ENCODE measurements at places on chromosomes 6 and 20. TPM values are rescaled to one million over a fixed set of nuclear protein-coding genes. Genes with fewer than 3 reads are reported as not detected.

The LSM2 gene
- total RNA-seq: 78.6 TPM

The ULBP1 gene
- total RNA-seq: 6.0 TPM

The VIP gene
- 6.5 TPM for total RNA-seq

The BPIFB1 gene
- not detected for total RNA-seq

The F13A1 gene
- 1.6 TPM for total RNA-seq

The PACSIN1 gene
- total RNA-seq: 0.04 TPM

The IRF4 gene
- total RNA-seq: 0.21 TPM

The KCNK15 gene
- 2.8 TPM for total RNA-seq

The TMEM242 gene
- total RNA-seq: 6.7 TPM

The CENPQ gene
- total RNA-seq: 10.5 TPM

The FRMD1 gene
- total RNA-seq: not detected

The AHCY gene
- total RNA-seq: 212 TPM

The TSPO2 gene
- not detected for total RNA-seq

The MPIG6B gene
- total RNA-seq: 0.29 TPM

The HACE1 gene
- 18.9 TPM for total RNA-seq

The ANKRD66 gene
- total RNA-seq: not detected

The RBBP8NL gene
- not detected for total RNA-seq

The SLC2A10 gene
- total RNA-seq: 11.9 TPM

The PAX1 gene
- not detected for total RNA-seq

The GLP1R gene
- total RNA-seq: 0.17 TPM

The KCNQ5 gene
- 2.5 TPM for total RNA-seq

The FAM229B gene
- total RNA-seq: 3.6 TPM

The STX16 gene
- 38.3 TPM for total RNA-seq

The UBR2 gene
- 14.4 TPM for total RNA-seq

The RIMS1 gene
- 0.55 TPM for total RNA-seq

The PNPLA1 gene
- not detected for total RNA-seq

The OR2J3 gene
- total RNA-seq: not detected

The RIPPLY2 gene
- not detected for total RNA-seq

The RSPO4 gene
- total RNA-seq: 3.3 TPM

The FERMT1 gene
- 22.1 TPM for total RNA-seq

The MARCKS gene
- total RNA-seq: 112 TPM

The HLA-DOB gene
- not detected for total RNA-seq

The HLA-DOA gene
- 0.71 TPM for total RNA-seq

The GNAS-AS1 gene
- total RNA-seq: 0.07 TPM

The ACSS1 gene
- 7.1 TPM for total RNA-seq

The ARG1 gene
- total RNA-seq: not detected

The NRSN2 gene
- total RNA-seq: 36.9 TPM

The TBPL1 gene
- 27.7 TPM for total RNA-seq

The PNISR gene
- total RNA-seq: 32.3 TPM

The SCRT2 gene
- not detected for total RNA-seq

The KCNG1 gene
- 50.8 TPM for total RNA-seq

The MCHR2 gene
- total RNA-seq: not detected

The CALHM5 gene
- total RNA-seq: 0.34 TPM

The GCLC gene
- 14.1 TPM for total RNA-seq

The FYN gene
- total RNA-seq: 122 TPM

The OTOR gene
- total RNA-seq: not detected

The RAD21L1 gene
- not detected for total RNA-seq

The C6orf136 gene
- total RNA-seq: 7.6 TPM

The ADA gene
- total RNA-seq: 18.1 TPM

The UBE2J1 gene
- total RNA-seq: 49.3 TPM

Measured in kidney epithelial cell (primary cell).